ENCODE measurements at places on chromosomes 2 and 18.

DNA sequence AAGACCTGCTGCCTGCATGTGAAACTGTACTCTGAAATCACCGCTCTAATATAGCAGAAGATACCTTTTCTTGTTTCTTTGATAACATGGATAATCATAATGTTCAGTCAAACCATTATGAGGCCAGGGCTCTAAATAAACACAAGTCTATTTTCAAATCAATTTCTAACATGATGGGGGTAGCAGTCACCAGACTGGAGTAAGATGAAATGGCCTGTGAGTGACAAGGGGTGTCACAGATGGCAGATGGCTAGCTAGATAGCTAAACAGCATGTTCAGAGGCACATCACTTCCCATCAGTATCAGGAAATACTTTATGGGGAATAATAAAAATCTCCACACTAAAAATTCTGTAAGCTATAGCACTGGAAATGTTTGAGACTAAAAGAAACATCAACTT is 14.0 kb downstream of the MBD2 start:
- DNase-seq = no peak

GRCh38 chr2:78895022-78895421 is 130.5 kb upstream of the REG3G start:
- no peak for DNase-seq

DNA sequence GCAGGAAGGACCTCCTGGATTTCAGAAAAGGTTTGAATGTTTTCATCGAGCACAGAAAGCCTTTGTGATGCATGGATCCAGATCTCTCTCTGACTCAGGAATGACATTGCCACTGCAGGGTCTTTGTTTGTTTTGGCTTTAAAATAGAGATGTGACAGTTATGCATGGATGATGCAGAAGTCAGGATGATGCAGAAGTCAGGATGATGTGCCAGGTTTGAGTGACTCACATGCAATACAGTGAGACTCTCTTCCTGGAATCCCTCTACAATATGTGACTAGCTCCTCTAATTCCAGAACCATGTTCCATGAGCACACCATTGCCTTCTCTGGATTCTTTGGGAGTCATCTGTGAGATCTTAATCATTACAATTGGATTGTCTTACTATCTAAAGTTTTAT is 177.9 kb upstream of the RAB6C start:
- no peak for DNase-seq

DNA sequence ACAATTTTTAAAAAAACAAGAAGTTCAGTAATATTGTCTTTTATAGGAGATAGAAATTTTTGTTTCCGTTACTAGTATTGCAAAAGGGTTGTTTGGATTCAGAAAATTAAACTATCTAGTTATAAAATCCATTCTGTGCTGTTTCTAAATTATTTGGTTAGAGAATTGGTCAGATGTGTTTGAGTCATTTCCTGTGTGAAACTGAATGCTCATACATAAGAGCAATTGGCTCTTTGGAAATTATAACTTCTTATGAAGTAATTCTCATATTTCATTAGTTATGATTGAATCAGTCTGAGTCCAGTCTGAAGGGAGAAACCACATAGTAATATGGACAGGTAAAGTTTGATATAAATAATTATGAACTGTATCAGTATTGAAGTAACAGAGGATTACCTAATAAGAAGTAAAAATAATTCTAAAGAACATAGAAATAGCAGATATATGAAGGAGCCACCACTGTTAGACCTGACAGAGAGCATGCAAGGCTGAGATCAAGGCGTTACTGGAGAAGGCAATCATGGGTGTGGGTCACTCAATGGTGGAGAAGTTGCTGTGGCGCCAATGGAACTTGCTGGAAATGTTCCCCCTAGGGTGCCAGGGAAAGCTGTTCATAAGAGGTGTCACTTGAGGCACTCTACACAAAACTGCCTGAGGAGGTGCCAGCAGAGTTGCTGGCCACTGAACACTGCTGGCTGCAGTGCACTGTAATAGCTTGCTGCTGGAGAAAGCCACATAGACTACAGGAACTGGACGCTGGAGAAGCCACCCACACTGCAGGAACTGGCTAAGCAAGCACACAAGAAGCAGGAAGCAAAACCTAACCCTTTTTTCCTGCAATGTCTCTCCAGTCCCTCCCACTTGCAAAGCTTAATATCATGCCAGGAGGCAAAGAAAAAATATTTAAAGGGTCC is 18.0 kb upstream of the FAP start:
- peak; percentile 21 for DNase-seq

DNA sequence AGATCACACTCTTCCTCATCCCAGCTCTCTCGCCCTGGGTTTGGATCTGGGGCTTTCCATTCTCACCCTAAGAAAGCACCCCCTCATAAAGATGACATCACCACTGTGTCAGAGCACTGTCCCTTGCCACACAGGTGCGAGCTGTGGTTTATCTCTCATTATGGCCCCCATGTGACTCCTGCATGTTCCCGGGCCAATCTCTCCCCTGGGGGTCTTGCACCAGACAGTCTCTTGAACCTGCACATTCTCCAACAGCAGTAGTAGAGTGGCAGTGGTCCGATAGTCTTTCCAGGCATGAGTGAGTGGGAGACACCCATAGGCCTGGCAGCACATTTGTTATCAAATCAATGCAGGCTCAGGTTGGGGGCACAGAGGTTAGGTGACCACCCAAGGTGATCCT is 130.5 kb downstream of the HRH4 start:
- DNase-seq = no peak

GRCh38 chr2:74448771-74449170 is 6.1 kb upstream of the INO80B start:
- DNase-seq = no peak

DNA sequence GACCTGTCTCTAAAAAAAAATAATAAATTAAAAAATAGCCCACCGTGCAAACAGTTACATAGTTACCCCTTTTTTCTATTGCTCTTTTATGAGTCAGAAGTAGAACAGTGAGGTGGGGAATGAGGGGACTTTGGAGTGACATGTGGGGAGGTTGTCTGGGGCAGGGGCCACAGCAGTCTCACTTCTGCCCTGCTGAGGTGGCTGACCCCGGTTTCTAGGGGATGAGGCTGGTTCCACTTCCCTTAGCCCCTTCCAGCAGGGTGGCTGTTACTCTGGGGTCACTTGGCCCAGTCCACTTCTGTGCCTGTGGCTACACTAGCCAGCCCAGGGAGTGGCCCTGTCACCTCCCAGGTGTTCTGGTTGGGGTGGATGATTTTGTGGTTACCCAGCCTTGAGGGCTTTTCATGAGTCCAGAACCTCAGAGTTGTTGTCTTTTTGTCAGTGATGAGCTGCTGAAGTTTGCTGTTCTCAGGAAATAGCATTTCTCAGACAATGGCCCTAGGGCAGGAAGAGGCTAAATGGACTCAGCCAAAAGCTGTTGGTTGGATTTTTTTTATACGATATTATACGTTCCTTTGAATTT is 28.0 kb upstream of the SCLY start:
- DNase-seq = no peak

DNA sequence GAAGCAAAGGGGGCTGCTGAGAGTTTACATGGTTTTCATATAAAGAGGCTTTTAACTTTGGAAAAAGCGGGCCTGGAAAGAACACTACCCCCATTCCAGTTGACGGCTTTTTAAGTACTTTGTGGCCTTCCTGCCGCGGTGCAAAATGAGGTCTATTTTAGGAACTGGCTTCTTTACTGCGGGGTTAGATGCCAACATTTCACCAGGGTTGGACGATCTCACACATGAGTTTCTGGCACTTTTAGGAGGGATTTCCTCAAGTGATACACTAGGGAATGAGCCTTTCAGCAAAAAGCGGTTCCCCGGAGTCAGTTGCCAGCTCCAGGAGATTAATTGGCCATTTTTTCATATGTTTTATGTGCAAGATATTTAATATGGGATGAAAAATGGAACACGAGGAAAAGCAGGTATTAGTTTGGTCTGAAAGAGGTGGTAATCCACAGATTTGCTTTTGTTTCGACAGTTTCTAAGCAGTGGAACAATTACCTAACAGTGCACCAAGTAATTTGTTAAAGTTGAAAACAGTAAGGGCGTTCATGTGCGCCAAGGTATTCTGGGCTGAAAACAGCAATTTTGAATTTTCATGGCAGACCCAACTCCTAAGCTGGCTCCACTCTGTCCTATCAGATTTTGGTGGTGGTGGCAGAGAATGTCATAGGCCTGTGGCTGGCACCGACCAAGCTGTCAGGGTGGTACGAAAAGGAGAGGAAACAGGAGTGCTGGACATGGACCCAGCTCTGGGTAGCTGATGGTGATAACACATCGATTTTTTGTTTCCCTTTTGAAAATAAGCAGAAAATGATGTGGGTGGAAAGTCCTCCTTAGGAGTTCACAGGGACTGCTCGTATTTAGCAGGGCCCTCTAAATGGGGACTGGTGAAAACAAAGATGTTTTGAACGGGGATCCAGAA is 55.6 kb upstream of the FZD5 start:
- DNase-seq = no peak

- no peak for DNase-seq
These were observed 93.0 kb upstream of the GLI2 start for GRCh38 chr2:120642646-120643045.

GRCh38 chr2:166784296-166784946 is 103.9 kb upstream of the XIRP2 start:
- DNase-seq = no peak

DNA sequence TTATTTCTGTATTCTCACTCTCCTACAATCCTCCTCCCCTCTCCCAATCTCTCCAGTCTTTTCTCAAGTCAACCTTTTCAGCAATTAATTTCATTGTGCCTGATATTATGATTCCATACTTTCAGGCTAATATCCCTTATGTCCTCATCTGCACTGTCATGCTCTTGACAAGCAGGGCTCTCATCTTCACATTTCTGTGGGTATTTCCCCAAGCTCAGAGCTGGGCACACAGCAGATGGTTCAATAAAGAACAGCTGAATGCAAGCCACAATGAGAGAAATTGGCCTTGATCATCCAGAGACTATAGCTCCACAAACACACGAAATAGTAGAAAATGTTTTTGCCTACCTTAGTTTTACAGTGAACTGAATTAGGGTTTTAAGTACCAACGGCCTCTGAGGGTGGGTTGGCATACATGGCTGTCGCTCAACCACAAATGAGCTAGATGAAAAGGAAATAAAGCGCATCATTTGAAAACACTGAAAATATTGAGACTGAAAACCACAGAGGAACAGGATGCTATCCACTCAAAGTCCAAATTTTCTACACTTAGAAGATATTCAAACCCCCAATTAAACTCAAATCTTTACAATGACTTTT is 47.5 kb upstream of the STAT1 start:
- no peak for DNase-seq

GRCh38 chr2:130869441-130870160 is 32.9 kb downstream of the ARHGEF4 start:
- DNase-seq = no peak

DNA sequence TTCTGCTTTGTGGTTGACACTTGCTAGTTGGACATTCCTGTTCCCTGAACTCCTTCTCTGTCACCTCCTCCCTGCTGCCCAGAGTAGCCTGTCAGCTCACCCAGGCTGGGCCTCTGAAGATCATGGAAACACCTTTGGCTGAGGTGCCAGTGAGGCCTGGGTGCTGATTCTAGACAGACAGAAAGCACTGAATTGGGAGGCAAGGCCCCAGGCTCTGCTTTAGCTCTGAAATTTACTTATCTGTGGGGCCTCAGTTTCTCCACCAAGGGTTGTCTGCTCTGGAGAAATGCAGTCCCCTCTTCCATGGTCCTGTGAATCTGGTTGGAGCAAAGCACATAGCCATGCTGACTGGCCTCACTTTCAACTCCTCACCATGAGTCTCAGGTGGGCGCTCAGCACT is 104.6 kb upstream of the SIX3 start:
- no peak for DNase-seq

DNA sequence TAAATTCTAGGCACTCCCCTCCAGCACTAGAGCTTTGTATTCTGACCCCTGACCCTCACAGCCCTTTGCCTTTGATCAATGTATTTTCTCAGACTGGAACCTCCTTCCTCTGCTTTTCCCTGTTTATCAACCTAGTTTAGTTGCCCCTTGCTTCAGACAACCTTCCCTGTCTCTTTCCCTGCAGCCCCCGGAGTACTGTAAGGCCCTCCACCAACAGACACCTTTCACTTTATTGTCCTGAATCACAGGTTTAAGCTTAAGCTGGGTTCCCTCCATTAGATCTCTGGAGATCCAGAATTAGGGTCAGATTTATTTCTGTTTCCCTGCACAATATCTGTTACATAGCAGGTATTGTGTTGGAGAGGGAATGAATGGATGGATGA is 140.2 kb downstream of the DDX1 start:
- no peak for DNase-seq

GRCh38 chr2:173393636-173394035 is 39.0 kb downstream of the CDCA7 start:
- DNase-seq = no peak

- DNase-seq = no peak
These were observed 666 bp upstream of the STAT1 start for GRCh38 chr2:191014653-191015020.

- DNase-seq = no peak
These were observed 1140.6 kb upstream of the LRRTM1 start for GRCh38 chr2:81445176-81445575.

- DNase-seq = peak; percentile 30
These were observed 5.1 kb downstream of the FIGLA start for GRCh38 chr2:70785137-70785911.

DNA sequence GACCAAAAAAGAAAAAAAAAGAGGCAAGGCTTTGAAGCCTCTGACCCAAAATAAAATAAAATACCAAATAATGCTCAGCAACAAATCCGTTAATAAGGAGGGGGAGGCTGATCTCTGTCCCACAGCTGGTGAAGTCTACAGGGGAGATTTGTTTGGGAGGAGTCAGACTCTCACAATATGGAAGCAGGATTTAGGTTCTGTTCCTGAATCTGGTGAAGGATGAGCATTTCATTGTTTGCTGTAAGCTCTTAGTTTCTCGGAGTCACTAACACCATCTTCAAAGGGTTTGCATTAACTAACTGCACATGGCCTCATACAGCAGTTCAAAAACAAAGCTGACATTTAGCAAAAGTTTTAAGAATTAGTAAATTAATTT is 339.4 kb upstream of the TNP1 start:
- no peak for DNase-seq

- no peak for DNase-seq
These were observed 110.5 kb upstream of the LYPD6 start for GRCh38 chr2:149219856-149220255.

DNA sequence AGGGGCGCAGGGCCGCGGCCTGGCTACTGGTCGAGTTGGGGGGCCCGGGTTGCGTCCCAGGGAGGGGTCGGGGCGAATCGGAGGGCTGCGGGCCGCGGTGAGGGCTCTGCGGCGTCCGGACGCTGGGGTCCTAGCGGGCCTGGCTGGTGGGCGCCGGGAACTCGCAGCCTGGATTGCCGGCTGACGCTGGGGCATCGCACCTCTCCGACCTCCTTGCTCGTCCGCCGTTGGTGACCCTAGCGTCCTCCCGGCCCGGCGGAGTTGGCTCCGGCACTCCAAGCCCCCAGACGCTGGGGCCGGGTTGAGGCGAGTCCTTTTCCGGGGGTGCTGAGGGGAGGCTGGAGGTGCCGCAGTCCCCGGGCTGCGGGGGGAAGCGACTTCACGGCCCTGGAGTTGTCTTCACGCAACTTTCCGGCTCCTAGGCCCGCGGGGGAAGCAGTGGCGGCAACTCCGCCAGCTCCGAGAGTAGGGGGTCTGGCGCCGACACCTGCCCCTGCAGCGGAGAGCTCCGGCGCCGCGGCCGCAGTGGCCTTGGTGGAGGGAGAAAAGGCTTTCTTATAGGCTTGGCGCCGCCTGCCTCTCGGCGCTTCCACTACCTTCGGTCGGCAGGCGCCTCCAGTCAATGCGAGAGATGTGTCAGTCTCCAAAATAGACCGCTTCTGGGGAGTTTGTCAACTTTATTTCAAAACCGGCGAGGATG is 70.3 kb downstream of the HAUS1 start:
- DNase-seq = no peak
